ENCODE measurements at places on chromosomes 1 and 21. TPM values are rescaled to one million over a fixed set of nuclear protein-coding genes. Genes with fewer than 3 reads are reported as not detected.

GRCh38 chr1:86708920-86709319, 4.5 kb downstream of the SH3GLB1 start:
- DNase-seq: no peak

DNA sequence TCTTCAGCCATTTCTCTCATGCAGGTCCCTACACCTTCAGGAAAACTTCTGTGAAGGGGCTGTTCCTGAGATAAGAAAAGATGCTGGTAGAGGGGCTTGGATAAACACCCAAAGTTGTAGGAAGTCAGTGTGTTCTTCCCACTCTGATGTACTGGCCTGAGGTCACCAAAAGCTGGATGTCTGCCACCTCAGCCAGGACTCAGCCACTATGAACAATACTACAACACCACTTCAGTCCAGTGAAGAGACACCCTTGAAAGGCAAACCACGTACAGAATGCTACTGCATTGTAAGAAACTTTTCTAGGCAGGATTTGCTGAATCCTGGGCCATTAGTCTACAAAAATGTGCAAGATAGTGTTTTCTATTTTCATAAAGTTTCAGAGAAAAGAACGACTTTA, 2.4 kb downstream of the PTPN14 start:
- no peak for DNase-seq

- DNase-seq: no peak
Observed at GRCh38 chr1:25971811-25972180, 26.1 kb downstream of the PAFAH2 start.

GRCh38 chr1:112911506-112912220, 44.3 kb downstream of the SLC16A1 start:
- no peak for DNase-seq

DNA sequence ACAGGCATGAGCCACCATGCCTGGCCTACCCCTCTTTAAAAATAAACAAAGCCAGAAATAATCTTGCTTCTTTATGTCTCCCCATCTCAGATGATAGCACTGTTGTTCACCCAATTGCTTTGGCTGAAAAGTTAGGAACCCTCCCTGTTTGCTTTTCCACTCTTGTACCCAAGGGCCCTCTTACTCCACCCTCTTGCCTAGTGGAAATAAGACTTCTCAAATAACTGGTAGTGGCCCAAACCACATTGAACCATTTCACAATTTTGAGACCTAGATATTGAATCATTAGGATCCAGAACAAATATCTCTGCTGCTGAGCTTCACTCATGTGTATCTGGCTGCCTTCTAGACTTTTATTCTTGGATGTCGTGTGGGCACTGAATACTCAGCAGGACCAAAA, 37.7 kb downstream of the RNF220 start:
- no peak for DNase-seq

- no peak for DNase-seq
Observed at GRCh38 chr21:16770266-16770665, 742.6 kb upstream of the CXADR start.

DNA sequence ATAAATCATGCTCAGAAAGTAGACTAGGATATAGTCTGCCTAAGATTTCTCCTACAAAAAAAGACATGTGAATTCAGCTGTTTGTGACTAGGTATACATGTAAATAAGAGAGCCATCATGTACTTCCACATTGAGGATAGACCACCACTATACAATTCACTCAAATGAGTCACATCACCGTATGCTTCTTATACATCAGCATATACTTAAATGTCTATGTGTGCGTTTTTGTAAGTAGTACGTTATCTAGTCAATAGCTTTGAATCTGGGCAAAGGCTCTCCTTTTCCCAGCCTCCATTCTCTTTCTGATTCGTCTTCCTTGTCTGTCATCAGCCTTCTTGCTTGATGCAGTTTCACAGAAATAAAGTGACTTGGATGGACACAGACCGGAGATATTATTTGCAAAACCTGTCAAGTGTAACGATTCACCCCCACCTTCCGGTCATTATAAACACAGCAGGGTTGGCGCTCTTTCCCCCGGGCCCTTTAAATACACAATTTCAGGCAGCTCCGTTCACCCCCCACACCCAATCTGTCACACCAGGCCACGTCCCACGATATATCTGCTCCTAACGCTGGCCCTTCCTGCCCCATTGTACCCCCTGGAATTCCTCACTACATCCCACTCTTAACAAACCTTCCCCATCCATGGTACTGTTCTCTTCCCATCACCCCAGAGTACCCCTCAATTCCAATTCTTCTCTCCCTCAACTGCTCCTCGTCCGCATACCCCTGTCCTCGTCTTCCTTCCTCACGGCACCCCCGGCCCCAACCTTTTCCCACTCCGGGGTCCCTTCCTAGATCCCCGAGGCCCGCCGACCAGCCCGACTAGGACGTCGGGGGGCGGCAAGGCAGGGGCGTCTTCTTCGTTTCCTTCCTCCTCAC, 636 bp downstream of the VAMP4 start:
- no peak for DNase-seq

DNA sequence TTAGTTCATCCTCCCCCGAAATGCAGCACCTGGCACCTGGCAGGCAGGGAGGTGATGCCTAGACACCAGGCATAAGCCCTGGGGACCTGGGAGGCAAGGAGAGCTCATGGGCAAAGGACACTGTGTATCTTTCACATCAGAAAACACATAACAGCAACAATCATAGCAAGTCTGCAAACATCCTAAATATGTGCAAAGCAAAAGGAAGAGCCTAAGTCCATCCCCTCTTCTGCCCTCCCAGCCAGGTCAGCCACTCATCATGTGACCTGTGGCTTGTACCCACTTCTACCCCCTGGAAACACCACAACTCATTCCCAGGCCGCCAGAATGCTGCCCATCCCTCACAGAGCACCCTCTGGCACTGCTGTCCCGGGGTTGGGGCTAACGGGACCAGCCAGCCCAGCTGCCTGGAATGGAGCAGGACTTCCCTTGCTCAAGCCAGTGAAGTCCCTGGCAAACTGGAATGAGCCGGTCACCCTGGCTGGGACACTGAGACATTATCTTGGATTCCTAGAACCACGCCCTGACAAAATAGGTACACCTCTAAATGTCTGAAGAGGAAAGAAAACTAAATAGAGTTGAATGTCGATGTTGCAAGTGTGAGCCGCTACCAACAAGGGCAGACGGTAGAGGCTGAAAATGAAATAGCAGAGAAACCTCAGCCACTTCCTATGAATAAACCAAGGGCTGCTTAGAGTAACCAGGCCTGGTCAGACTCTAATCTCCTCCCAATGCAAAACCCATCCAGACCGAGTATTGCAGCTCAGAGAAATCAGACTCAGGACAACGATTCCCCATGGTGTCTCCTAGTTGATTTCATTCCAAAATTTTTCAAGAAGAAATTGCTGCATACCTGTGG, 29.4 kb downstream of the TMPRSS2 start:
- no peak for DNase-seq

DNA sequence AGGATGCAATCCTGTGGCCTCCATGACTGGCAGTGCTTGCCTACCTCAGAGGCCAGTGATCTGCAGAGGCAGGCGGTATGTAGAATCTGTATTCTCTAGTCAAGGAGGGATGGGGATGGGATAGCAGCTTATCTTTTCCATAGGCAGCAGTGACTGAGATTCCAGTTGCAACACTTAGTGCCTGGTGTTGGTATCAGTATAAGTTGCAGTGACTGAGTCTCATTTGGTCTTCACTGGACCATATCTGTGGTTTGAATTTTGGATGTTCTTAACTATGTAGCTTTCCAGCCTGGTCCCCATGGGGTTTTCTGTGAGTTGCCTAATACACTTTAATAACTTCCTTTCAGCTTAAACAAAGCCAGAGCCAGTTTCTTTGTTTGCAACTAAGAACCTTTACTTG, 16.5 kb downstream of the DYRK1A start:
- no peak for DNase-seq

DNA sequence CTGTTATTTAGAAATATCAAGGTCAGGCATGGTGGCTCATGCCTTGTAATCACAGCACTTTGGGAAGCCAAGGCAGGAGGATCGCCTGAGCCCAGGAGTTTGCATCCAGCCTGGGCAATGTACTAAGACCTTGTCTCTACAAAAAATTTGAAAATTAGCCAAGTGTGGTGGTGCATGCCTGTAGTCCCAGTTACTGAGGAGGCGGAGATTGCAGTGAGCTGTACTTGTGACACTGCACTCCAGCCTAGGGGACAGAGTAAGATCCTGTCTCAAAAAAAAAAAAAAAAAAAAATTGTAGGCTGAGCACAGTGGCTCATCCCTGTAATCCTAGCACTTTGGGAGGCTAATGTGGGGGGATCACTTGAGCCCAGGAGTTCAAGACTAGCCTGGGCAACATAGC, 45.3 kb downstream of the PIK3CD start:
- no peak for DNase-seq

DNA sequence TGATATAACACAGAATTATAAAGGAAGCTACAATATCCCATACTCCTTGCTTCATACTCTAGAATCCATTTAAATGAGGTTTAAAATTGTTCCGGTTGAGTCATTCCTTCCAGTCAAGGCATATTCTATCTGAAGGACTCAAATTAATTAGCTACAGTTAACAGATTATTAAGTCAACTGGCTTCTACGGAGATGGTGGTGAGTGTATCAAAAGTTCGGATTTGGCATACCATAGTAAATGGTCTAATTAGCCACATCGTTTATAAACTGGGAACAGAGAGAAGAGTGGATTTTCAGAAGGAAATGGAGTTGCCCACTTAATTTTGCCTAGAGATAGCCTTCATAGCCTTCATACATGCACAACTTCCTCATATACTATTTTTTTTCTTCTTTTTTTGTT, 1095.3 kb downstream of the TTLL7 start:
- no peak for DNase-seq

GRCh38 chr1:185603158-185603557, 131.0 kb upstream of the HMCN1 start:
- DNase-seq: no peak

DNA sequence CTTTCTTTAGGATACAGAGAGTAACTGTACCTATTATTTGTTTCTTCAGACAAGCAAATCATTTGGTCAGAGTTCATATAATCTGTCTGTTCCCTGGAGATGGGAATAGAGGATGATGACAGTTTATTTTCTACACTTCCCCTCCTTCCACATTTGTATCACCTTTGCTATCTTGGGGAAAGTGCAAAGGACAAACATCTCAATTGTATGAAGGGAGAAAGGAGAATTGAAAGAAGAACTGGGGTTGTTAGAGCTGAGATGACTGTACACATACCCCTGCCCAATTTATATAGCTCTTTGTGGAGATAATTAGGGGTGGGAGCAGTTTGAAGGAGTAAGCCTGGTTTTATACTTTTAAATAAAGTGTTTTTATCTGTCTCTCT, 14.0 kb downstream of the POLR3GL start:
- no peak for DNase-seq

GRCh38 chr1:6623269-6623965, 1.3 kb upstream of the THAP3 start:
- DNase-seq: no peak

- DNase-seq: no peak
Observed at GRCh38 chr1:212355230-212355969, 59.3 kb downstream of the PACC1 start.

DNA sequence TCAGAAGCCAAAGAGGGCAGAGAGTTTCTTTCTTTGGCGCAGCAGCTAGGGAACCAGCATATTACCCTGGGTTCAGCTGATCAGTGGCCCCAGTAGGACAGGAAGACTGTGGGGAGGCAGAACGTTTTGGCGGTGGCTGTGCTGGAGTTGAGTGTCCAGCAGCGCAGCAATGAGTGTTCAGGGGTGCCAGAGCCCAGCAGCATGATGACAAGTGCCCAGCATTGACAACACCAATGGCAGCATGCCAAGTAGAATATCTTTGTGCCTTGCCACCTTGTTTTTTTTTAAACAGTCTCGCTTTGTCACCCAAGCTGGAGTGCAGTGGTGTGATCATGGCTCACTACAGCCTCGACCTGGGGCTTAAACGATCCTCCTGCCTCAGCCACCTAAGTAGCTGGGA, 106.7 kb upstream of the CDC42BPA start:
- DNase-seq: no peak

DNA sequence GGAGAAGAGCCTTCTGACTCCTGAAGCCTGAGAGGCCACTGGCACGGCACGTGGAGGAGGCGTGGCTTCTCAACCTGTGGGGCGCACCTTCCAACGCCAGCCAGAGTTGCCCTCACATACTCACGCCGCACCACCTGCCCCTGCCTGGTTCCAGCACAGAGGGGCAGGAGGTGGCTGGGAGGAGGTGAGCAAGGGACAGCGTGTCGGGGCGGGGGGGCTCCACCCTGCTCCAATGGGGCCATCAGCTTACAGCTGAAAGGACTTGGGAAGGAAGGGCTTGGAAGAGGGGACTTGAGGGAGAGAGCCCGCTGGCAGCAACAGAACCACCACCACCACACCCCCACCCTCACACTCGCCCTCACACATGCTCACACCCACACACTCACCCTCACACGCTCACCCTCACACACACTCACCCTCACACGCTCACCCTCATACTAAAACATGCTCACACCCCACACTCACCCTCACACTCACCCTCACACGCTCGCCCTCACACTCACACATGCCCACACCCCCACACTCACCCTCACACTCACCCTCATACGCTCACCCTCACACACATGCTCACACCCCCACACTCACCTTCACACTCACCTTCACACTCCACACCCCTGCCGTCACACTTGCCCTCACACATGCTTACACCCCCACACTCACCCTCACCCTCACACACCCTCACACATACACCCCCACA, 41.6 kb upstream of the EDN2 start:
- no peak for DNase-seq

DNA sequence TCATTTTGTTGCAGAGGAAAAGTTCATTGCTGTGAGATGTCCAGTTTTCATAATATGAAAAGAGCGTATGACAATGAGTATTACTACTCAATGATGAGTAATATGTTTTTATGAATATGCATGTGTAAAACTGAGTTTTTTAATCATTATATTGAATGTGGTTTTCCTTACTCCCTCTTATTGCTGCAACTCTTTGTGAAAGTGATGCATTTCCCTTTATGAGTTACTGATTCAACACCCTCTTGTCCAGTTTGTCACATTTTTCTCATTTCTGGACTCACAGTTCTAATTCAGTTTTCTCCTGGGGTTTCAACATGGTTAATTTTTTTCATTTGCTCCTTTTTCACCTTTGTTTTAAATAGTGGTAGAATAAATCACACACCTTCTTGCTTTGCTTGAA, 35.2 kb upstream of the KCNJ15 start:
- no peak for DNase-seq

The PRELP gene
- 174 TPM for total RNA-seq

The ATP1A4 gene
- total RNA-seq: not detected

The ID3 gene
- 83.0 TPM for total RNA-seq

The MEGF6 gene
- 12.2 TPM for total RNA-seq

The ANKRD34A gene
- total RNA-seq: 0.14 TPM

Data from mucosa of descending colon (tissue), 3 donors.